ENCODE measurements at places on chromosomes 6 and 20. TPM values are rescaled to one million over a fixed set of nuclear protein-coding genes. Genes with fewer than 3 reads are reported as not detected.

DNA sequence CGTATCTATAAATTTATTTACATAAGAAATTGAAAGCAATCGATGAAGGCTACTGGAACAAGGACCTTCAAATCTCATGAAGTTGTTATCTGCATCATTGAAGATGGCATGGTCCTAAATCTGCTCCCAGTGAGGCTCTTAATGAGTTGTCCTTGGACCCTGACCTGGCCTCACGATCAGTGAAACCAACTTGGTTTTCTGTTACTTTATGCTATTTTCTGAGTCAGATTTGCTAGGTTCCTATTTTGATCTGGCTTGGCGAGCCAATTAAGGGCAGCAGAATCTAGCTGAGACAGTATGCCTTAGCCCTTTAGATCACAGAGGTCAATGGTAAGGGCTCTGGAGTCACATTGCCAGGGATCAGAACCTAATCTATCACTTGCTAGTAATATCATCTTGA is 30.1 kb upstream of the NOX3 start:
- no peaks in the 10 kb centered on the region for H3K36me3 ChIP-seq
- H3K4me1 ChIP-seq = no peaks in the 10 kb centered on the region
- H3K4me3 ChIP-seq = no peak overlapping the region

DNA sequence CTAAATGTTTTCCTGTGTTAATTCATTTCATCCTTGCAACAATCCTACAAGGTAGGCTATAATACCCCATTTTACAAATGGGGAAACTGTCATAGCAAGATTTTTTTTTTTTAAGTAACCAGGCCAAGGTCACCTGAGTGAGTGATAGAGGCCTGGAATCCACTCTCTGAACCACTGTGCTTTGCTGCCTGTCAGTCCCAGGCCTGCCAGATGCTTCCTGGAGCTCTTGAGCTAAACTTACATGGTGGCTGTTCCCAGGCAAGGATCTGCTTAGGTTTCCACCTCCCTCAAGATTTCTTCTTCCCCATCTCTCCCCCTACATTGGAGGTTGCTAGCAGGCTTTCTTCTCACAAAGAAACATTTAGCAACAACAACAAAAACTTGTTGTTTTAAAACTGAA is 32.7 kb upstream of the RNF8 start:
- H3K36me3 ChIP-seq = no peaks in the 10 kb centered on the region
- DNase-seq = no peak

DNA sequence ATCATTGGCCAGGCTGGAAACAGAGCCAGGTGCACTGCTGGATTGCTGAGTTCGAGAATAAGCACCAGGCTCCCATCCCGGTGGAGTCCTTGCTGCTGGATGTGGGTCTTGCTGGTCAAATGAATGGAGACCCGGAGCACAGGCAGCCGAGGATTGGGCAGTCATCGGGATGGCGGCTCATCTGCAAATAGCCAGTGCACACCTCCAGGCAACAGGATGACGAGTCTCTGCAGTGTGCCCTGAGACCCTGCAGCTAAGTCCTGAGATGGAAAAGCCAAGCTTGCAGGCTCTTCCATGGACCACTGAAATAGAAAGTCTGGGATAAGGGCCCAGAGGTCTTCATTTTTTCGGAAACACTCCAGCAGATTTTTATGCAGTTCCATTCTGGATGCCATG is 143.5 kb downstream of the WDR27 start:
- H3K27me3 ChIP-seq = no peaks in the 10 kb centered on the region
- no peak for DNase-seq
- H3K27ac ChIP-seq = no peak overlapping the region
- H3K4me1 ChIP-seq = no peaks in the 10 kb centered on the region
- no peak overlapping the region for H3K4me3 ChIP-seq

Gene APOM
- total RNA-seq = 2.4 TPM

Gene CARMIL1
- total RNA-seq = 38.6 TPM

Gene PHACTR3
- 0.53 TPM for total RNA-seq

Gene NHLRC1
- 1.6 TPM for total RNA-seq

Measured in colonic mucosa (tissue), 4 donors.